NCI-H1436 (cell line): ENCODE measurements at places on chromosomes 7 and 10.

DNA sequence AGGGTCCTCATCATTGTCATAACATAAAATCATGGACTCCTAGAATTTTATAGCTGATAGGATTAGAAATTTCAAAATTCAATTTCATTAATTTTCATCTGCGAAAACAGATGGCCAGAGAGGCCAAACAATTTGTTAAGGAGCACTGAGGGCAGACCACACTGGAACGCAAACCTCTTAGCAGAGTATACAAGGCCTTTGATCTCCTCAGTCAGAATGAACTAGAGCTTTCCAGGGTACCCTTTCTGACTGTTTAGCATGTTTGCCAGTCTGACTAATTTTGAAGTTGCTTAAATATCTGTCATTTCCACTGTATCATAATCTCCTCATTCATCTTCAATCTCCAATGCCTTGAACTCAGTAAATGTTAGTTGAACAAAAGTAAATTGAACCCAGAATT lies 41.9 kb upstream of the ATRNL1 start:
- DNase-seq, result no peak

DNA sequence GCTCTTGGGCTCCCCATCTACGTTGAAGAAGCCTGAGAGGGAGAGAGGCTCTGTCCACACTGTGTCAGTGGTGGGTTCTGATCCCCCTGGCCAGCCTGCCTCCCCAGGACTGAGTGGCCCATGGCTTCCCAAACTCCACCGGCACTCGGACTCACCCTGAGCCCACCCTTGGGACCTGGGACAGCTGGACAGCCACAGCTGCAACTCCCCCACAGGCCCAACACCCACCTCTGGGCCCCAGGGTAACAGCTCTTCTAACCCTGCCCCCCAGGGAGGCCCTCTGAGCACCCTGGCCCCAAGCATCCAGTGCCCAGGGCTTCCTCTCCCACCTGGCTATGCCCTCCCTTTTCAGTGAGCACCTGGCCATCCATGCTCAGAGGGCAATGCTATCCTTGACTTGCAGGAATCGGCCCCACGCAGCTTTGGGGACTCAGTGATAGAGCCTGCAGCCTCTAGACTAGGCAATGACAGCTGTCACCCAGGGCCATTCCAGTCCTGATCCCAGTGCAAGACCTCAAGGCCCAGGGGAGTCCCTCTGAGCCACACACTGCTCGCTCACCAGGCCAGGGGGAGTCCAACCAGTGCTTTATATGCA lies 17.9 kb downstream of the OGDHL start:
- no peak for DNase-seq

DNA sequence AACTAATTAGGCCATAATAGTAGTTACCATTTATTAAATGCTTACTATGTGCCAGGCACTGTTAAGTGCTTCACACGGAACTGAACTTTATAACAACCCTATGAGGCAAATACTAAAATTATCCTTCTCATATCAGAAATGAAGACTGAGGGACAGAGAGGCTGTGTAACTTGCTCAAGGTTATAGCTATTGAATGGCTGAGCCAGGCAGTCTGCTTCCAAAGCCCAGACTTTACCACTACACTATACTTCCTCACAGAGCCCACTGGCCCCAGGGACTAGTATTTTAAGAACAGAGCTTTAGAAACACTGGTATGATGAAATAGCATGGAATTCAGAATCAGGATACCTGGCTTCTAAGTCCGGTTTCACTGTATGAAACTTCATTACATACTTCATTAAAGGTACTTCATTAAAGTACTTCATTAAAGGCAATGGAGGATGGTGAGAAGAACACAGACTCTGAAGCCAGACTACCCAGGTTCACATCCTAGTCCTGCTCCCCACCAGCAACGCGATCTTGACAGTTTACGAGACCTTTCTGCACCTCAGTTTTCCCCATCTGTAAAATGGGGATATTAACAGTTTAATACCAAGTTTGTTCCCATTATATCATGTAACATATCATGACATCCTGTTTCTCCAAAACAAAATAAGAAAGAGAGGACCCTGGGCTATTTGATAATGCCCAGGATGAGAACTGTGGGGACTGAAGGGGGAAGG lies 19.6 kb downstream of the ANXA11 start:
- DNase-seq, result no peak

DNA sequence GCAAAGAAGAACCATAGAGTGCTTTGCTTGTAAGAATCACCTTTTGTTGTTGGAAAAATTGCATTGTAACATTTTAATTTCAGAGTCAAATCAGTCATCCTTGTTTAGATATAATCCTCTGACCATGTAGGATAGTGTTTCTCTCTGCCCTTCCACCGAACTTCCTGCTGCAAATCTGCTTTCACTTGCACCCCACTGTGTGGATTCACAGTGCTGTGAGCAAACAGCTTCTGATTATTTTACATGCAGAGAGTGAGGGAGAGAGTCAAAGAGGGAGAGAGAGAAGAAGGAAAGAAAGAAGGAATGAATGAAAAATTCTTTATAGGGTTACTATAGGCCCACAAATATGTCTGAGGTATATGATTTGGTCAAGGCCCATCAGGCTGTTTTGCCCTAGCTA lies 30.0 kb upstream of the SEM1 start:
- DNase-seq, result no peak

DNA sequence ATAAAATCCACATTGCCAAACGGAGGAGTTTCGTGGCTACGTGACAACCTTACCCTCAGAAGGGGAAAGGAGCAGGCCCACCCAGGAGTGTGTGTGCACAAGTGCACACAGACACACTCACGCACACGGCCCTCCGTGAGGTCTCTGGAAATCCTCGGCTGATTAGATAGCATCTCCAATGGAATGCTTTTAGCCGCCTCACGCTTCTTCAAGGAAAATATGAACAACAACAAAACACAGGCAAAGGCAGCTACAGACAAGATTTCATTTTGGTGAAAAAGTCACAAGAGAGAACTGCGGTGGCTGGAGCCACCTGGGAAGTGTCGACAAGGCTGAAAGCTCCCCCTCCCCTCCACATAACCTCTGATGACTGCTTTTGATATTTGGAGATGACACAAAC lies 391.8 kb upstream of the MKI67 start:
- DNase-seq, result no peak

- no peak for DNase-seq
These were observed 26.9 kb downstream of the PRSS2 start for GRCh38 chr7:142797391-142798377.

DNA sequence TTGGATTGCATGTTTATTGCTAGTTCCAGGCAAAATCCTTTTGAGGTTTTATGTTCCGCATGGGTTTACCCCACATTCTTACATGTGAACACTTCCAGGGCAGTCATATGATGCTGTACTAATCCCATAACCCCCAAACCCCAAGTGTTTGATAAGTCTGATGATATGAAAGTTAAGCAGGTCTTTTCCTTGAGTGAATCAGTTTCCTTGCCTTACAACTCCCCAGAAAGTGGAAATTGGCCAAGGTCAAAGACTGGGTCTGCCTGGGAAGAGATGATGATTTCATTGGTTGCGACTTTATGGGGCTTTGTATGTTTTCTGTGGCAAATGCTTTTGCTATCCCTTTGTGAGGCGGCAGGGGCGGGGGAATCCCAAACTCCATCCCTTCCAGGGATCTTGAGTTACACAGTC lies 24.7 kb downstream of the AFAP1L2 start:
- DNase-seq, result no peak

- no peak for DNase-seq
These were observed 22.2 kb upstream of the CCDC3 start for GRCh38 chr10:13023754-13024153.

- DNase-seq, result no peak
These were observed 987 bp upstream of the EXOC6 start for GRCh38 chr10:92847202-92847864.

DNA sequence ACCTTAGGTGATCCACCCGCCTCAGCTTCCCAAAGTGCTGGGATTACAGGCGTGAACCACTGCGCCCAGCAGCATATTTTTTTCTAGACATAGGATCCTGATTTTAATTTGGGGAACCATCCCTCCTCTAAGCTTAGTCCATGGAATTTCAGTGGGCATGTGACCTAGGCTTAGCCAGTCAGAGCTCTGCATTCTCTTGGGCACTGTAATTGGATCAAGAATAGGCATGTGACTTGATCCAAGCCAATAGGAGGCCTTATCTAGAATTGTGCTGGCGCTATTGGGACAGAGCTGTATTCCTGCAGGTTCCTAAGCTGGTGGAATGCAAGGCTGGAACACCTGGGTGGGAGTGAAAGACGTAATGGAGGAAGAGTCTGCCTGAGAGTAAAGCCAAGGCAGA lies 36.7 kb upstream of the CRTAC1 start:
- no peak for DNase-seq

DNA sequence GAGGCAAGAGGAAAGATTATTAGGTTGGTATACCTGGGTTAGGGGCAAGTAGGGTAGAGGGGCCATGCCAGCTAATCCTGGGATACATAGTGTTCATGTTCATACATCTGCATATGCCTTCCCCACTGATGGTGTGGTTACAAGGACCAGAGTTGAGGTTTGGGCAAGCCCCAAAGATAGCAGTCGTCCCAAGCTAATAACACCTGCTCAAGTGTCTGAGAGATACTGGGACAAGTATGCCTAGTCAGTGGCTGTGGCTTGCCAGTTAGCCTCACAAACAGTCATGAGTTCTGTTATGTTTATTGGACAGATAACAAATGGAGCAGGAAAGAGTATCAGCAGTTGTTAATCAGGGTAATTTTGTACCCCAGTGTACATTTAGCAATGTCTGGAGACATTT lies 139.6 kb downstream of the ADAM22 start:
- no peak for DNase-seq

GRCh38 chr10:104123397-104123796 lies 1.4 kb downstream of the SFR1 start:
- no peak for DNase-seq

- no peak for DNase-seq
These were observed 10.7 kb downstream of the NODAL start for GRCh38 chr10:70430493-70431445.

- DNase-seq, result no peak
These were observed 25.9 kb downstream of the HELLS start for GRCh38 chr10:94571528-94571927.

GRCh38 chr10:131936294-131936693 lies 35.5 kb downstream of the PPP2R2D start:
- DNase-seq, result no peak

DNA sequence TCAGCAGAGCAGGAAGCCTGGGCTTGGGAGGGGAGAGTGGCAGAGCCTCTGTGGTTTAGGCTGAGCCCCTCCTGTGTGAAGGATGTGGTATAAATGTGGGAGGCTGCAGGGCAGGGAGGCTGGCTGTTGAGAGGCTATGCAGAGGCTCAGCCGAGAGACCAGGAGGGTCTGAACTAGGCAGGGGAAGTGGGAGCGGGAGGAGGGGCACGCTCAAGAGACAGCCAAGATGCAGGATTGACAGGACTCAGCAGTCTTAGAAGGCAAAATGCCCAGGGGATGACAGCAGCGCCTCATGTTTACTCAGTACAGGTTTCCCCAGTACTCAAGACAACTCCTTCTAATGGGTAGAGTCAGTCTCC lies 24.3 kb downstream of the BTBD16 start:
- DNase-seq, result no peak

- no peak for DNase-seq
These were observed 95.0 kb upstream of the AGBL3 start for GRCh38 chr7:134891262-134891695.

GRCh38 chr10:112744181-112745096 lies 205.6 kb upstream of the TCF7L2 start:
- no peak for DNase-seq
